ENCODE measurements at places on chromosomes 2 and 18. TPM values are rescaled to one million over a fixed set of nuclear protein-coding genes. Genes with fewer than 3 reads are reported as not detected.

The STK39 gene
- 23.8 TPM for total RNA-seq

The HS1BP3 gene
- total RNA-seq, result 10.0 TPM

The FAM161A gene
- total RNA-seq, result 19.6 TPM

The CGREF1 gene
- total RNA-seq, result 3.0 TPM

The FAM110C gene
- total RNA-seq, result 0.50 TPM
